Cortex of kidney (tissue), 1 donor: ENCODE measurements at places on chromosomes 1 and 21.

DNA sequence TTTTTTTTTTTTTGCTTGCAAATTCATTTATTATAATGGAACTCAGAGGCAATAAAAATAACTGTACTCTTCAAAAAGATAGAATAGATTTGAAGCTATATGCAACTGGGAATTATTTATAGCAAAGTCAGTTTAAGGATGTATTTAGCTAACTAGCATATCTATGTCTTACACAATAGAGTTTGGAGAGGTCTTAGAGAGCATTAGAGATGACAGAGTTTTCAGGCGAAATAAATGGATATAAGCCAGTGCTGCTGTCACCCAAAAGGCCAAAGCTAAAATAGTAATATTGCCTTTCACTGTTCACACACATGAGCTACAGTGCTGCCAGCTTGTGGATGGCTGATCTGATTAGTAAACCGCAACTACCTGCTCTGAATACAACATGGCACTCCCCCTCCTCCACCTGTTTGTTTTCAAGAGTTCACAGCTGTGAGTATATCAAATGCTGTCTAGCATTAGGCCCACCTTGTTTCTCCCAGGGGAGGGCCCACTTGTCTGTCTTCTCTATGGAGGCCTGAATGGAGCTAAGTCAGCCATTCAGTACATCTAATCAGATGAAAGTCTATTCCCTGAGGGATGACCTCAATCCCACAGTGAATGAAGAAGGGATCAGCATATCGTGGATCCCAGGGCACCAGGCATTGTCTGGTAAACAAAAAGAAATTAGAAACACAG is 25.2 kb upstream of the SSX2IP start:
- DNase-seq, result no peak

DNA sequence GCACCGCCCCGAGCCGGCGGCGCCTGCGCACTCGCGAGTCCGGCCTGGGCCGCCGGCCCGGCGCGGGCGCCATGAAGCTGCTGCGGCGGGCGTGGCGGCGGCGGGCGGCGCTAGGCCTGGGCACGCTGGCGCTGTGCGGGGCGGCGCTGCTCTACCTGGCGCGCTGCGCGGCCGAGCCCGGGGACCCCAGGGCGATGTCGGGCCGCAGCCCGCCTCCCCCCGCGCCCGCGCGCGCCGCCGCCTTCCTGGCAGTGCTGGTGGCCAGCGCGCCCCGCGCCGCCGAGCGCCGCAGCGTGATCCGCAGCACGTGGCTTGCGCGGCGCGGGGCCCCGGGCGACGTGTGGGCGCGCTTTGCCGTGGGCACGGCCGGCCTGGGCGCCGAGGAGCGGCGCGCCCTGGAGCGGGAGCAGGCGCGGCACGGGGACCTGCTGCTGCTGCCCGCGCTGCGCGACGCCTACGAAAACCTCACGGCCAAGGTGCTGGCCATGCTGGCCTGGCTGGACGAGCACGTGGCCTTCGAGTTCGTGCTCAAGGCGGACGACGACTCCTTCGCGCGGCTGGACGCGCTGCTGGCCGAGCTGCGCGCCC is at the start of gene B3GALT6:
B3GALT6 (plus strand) TSS at position 30 of the 588 bp plus-strand sequence; CDS start at position 72, 42 bp downstream.
- DNase-seq, result no peak

- DNase-seq, result no peak
These were observed 87.5 kb upstream of the RUNX3 start for GRCh38 chr1:25017436-25018109.

DNA sequence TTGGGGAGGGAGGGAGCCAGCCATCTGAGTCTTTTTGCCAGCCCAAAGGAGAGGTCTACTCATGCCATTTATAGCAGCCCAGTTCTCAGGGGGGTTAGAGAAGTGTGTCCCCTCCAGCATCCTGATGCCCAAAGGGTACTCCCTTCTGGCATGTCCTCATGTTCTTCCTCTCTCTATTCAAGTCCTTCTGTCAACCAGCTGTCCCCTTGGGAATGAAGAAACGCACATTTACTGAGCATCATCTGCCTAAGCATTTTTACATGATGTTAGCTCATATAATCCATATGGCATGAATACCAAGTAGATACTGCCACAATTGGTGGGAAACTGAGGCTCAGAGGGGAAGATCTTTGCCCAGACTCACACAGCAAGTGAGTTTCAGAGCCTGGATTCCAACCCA is 14.8 kb upstream of the TACSTD2 start:
- no peak for DNase-seq

DNA sequence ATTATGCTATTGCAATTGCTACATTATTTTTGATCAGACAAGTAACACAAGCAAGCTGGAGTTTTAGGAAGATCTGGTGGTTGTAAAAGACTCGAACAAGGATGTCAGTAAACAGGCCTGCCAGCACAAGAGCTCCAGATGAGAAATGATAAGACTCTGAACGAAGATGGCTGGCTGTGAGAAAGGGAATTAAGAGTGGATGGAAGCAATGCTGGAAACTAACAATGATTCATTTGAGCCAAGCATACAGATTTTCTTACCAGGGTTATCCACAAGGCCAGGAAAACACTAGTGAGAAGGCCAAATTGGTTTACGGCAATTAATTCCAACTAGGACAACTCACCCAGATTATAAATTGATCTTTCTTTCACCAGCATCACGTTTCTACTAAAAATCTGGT is 54.2 kb downstream of the NRIP1 start:
- no peak for DNase-seq

DNA sequence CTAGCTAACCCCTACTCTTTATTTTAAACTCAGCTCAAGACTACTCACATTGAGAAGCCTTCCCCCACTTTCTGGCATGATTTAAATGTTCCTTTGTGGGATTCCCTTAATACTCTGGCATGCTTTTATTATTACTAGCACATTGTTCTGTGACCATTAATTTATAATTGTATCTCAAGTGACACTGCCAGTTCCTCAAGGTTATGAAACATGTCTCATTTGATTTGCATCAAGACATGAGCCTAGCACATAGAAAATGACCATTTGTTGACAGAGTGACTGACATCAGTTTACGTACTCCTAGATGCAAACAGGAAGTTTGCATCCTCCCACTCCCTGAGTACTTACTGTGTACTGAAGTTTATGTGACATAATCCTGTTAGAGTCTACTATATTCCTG is 15.2 kb downstream of the RGS4 start:
- DNase-seq, result no peak

DNA sequence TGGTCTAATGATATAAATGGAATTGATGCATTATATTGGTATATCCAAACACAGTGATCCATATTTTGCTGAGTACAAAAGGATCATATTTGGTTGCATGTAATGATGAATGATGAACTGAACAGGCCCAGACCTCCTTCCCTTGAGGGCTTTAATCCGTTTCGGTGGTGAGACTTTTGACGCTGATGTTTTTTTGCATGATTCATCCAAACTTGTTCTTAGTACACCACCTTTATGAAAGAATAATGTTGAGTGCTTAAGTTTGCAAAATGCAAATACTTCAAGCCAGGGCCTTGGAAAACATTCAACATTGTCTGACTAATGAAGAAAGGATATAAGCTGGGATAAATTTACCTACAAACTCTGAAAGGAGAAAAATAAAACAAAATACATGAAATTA is 19.2 kb downstream of the HOOK1 start:
- no peak for DNase-seq

- DNase-seq, result no peak
These were observed 150.9 kb downstream of the ZC3H11B start for GRCh38 chr1:219461981-219462400.

DNA sequence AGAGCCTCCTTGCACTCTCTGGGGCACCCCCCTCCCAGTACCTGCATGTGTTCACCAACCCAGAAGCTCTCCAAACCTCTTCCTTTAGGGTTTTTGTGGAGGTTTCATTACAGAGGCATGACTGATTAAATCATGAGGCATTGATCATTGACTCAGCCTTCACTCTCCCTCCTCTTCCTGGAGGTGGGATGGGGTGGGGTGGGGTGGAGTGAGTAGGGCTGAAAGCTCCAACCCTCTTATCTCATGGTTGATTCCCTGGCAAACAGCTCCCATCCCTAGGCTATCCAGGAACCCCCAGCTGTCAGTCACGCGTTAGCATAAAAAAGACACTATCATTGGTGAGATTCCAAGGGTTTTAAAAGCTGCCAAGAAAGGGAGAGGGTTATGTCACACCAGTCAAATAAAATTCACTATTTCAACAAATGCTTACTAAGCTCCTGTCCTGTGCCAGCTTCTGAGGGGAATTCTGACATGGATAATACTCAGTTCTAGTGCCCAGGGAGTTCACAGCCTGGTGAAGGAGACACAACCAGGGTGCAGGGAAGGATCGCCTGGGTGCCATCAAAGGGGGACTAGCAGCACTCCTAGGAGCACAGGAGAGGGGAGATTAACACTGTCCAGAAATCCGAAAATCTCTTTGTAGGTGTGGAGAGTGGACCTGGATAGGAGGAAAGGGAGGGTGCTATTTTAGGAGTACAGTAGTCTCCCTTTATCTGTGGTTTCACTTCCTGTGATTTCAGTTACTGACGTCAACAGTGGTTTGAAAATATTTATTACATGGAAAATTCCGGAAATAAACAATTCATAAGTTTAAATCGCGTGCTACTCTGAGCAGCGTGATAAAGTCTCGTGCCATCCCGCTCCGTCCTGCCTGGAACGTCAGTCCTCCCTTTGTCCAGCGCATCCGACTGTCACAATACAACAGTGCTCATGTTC is 6.8 kb upstream of the IL24 start:
- DNase-seq, result no peak

DNA sequence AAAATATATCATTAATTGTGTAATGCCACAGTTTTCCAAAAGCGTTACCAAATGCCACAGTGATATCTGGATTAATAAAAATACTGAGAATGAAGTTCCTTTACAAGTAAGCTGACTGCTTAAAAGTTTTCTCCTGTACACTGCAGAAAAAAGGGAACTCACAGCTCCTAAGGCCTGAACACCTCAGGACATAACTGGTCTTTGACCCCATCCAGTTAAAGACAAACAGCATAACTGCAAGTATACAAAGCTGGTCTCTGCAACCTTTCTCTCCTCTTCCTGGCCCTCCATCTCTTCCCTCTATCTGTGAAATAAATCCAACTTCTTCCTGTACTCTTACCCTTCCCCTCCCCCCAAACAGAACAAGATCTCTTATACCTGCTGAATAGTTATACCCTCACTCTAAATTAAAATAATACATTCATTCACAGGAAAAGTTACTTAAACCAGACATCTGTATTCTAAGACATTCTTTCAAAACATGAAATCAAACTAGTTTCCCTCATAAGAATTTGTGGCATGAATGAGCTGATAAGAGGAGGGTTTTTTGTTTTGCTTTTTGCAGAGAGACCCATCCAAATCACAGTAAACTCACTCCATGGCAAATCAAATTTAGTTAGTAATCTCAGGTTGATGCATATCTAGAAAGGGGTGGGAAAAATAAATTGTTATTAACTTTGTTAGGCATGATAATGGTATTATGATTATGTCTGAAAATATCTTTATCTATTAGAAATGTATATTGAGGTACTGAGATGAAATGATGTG is 2.9 kb downstream of the DIPK1A start:
- no peak for DNase-seq

- DNase-seq, result no peak
These were observed 14.0 kb downstream of the KDM5B start for GRCh38 chr1:202794051-202794740.

GRCh38 chr1:209672705-209673630 is 2.2 kb upstream of the G0S2 start:
- no peak for DNase-seq

- DNase-seq, result no peak
These were observed 552 bp upstream of the ZNF691 start for GRCh38 chr1:42845866-42846256.

DNA sequence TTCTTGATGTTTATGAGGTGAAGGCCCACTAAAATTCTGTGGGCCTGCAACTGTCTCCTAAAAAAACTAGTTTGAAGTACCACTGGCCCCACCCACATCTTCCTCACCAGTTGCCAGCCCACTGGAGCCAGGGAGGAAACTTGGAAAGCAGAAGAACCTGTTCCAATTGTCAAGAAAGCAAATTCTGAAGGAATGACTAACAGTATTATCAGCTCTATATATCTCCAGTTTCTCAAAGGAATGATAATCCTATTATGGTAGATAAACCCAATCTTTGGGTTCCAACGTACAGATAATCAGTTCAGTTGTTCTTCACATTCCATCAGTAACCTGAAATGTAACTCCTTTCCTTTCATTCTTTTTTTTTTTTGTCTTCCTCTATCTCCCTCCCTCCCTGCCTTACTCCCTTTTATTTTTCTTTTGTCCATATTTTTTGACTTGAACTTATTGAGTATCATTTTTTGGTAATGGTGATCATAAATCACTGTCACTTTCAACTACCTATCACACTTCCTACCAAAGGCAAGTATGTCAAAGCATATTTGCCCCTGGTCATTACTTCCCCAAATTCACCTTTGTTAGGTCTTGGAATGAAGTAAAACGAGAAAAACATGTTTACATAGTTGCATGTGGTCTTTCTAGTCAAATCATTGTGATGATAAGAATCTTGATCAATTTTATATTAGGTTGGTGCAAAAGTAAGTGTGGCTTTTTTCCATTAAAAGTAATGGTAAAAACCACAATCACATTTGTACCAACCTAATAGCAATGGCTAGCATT is 943.4 kb downstream of the TTLL7 start:
- DNase-seq, result no peak

DNA sequence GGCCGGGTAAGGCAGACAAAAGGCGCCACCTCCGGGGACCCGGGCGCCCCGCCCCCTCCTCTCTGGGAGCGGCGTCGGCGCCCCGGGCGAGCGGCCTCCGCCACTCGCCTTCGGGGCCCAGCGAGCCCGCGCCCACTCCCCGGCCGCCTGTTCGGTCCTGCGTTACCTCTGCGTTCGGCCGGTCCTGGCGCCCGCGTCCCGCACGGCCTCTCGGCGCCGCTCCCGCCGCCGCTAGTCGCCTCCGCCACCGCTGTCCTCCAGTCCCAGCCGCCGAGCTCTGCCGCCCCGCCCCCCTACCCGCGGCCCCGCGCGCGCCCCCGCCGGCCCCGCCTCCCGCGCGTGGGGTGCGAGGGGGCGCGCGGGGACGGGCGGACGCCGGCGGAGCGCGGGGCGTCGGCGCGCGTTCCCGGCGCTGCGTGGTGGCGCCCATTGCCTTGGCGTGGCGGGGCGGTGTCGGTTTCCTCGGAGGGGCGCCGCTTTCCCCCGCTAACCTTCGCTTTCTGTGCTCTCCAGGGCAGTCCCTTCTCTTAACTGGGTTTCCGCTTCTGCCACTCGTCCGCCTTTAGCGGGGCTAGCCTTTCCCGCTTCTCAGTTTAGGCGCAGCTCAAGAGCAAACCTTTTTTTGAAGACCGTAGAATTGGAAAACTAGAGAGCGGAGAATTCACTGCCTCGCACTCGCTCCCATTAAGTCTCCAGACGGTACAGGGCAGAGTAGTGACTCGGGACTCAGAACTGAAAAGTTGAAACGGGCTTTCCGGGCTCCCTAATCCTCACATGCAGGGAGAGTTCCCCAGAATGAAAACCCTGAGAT is at the start of gene HP1BP3:
HP1BP3 (minus strand) TSS at position 279 of the 811 bp plus-strand sequence. CDS start 6,867 bp downstream, outside the sequence.
- DNase-seq, result no peak

GRCh38 chr1:229856009-229856650 is 210.9 kb upstream of the GALNT2 start:
- no peak for DNase-seq

DNA sequence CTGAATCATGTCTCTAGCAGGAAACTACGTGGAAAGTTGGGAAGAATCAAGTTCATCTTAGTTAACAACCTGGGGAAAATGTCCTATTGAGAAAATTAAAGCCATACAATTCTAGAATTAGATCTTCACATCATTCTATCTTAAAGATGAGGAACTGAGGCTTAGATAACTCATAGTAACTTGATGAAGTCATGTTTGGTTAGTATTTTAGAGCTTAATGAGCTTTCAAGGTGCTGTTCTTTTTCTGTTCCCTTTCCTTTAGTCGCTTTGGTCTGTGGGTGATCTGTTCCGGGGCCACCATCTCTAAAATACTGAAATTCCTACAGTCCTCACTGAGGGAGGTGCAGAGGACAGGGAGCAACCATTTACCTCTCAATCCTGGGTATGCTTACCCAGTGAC is 4.3 kb upstream of the GLUL start:
- no peak for DNase-seq

- no peak for DNase-seq
These were observed 1911.8 kb downstream of the MRPL39 start for GRCh38 chr21:23695443-23695842.
